ENCODE measurements at places on chromosomes 13 and 19.

DNA sequence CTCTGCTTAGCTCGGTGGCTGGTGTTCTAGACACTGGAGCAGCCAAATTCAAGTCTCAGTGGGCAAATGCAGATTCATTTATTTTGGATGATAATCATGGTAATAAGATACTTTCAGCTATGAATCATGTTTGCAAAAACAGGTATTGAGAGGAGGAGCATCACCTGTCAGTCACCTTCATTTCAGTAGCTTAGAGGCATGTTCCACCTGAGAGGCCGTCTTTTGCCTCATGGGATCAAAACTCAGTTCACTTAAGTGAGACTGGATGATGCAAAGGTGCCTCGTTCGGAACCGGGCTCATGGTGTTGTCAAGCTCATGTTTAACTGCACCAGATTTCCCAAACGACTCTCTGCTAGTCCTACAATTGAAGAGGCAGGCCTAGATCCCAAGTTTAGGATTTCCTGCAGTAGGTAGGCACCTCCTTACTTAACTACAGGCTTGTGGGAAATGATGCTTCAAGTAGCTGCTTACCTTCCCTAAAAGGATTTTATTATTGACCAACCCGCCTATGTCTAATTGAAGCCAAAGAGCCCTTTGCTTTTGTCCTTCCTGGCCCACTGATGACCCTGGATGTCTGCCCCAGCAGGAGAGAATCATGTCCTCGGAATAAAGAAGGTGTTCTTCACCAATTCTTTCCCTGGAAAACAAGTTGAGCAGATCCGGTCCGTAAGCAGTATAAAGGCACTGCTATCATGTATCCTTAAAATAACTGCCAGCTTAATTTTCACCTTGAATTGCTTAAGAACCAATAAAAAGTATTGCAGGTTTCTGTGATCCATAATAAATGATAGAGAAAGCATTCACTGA lies 60.0 kb downstream of the ZAR1L start:
- no peak overlapping the region for H3K27ac ChIP-seq
- H3K36me3 ChIP-seq: no peaks in the 10 kb centered on the region
- no peaks in the 10 kb centered on the region for H3K4me1 ChIP-seq
- no peaks in the 10 kb centered on the region for H3K27me3 ChIP-seq
- DNase-seq: no peak
- no peak overlapping the region for H3K4me3 ChIP-seq

DNA sequence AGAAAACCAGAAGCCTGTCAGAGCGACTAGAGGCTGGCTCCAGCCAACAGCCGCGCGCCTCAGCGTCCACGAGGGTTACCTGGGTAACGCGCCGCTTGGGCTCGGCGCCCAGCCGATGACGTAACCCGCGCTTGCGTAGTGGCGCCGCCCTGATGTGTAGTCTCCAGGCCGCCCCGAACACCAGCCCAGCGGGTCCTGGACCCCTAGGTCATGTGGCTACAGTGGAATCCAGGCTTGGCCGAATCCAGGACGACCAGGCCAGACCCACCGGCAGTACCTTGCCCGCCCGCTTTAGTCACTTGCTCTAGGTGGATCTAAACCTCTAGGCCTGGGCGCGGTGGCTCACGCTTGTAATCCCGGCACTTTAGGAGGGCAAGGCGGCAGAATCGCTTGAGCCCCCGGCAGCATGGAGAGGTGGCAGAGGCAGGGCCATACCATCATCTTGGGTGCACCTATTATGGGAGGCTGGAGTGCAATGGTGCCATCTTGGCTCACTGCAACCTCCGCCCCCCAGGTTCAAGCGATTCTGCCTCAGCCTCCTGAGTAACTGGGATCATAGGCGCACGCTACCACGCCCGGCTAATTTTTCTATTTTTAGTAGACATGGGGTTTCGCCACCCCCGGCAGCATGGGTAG lies 7.2 kb upstream of the ZNF606 start:
- no peaks in the 10 kb centered on the region for H3K27me3 ChIP-seq
- DNase-seq: peak; percentile 96
- H3K27ac ChIP-seq: peak overlapping the region; percentile 65
- H3K4me1 ChIP-seq: no peaks in the 10 kb centered on the region
- H3K4me3 ChIP-seq: peak overlapping the region; percentile 75

DNA sequence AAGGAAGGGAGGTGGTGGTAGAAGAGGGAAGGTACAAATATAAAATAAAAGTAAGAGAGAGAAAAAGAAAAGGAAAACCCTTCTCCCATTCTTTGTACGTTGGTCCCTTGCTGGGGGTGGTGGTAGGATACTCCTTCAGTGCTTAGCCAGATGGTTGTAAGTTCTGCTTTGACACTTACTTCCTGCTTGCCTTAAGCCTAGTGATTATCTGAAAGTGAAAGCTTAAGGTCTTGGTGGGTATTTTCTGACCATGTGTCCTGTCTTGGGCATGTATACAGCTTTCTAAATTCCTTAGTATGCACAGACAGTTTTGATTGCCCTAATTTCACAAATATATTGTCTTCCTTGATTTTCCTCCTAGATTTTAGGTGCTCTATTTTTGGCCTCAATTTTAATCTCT lies 314.8 kb downstream of the PCDH17 start:
- no peaks in the 10 kb centered on the region for H3K27me3 ChIP-seq
- no peak overlapping the region for H3K4me3 ChIP-seq
- H3K36me3 ChIP-seq: no peaks in the 10 kb centered on the region
- no peak overlapping the region for H3K27ac ChIP-seq
- no peaks in the 10 kb centered on the region for H3K4me1 ChIP-seq

GRCh38 chr13:103238441-103238840 lies 172.2 kb upstream of the SLC10A2 start:
- H3K4me1 ChIP-seq: no peaks in the 10 kb centered on the region
- no peaks in the 10 kb centered on the region for H3K27me3 ChIP-seq
- no peak overlapping the region for H3K4me3 ChIP-seq
- H3K27ac ChIP-seq: no peak overlapping the region
- DNase-seq: no peak

DNA sequence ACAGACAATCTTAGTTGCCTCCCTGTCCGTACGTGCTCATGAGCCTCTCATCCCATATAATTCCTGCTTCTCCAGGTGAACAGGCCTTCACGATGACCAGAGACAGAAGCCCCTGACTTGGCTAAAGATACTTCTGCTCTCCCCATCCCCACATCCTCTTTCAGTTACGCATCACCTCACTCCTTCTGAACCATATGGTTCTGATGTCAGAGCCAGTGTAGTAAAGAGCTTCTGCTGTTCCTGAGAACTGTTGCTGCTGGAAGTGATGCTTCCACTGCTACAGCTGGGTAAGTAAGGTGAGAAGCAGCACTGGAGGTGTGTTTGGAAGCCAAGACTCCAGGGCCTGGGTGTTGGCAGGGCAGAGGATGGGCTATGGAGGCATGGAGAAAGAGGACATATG lies 12.9 kb downstream of the SIGLECL1 start:
- H3K27me3 ChIP-seq: no peaks in the 10 kb centered on the region
- H3K4me3 ChIP-seq: no peak overlapping the region
- DNase-seq: no peak
- H3K4me1 ChIP-seq: no peaks in the 10 kb centered on the region
- H3K27ac ChIP-seq: no peak overlapping the region

All from osteoblast (primary cell).